LoVo (cell line): ENCODE measurements at places on chromosomes 16 and 17.

- DNase-seq, result peak; percentile 48
These were observed 40.7 kb upstream of the ANKFY1 start for GRCh38 chr17:4304417-4305027.

GRCh38 chr17:63634163-63634562 is 11.9 kb downstream of the MAP3K3 start:
- DNase-seq, result no peak

DNA sequence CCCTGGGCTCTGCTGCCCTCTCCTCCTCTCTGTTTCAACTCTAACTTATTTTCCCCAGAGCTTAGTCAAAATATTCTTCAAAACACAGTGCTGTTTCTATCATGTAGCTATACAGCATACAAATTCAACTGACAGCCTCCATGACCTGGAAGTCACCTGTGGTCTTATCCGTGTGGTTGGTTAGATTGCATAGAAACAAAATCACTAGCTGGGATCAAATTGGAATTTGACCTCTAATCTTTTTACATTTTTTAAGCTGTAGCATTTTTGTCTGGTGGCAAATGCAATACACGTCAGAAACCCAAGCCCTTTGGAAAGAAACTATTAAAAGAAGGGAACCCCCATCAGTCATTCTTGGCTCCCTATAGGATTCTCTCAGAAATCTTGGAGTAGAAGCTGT is 57.3 kb downstream of the ABCC12 start:
- no peak for DNase-seq

GRCh38 chr16:2482708-2483534 is 8.0 kb downstream of the TBC1D24 start:
- DNase-seq, result no peak

DNA sequence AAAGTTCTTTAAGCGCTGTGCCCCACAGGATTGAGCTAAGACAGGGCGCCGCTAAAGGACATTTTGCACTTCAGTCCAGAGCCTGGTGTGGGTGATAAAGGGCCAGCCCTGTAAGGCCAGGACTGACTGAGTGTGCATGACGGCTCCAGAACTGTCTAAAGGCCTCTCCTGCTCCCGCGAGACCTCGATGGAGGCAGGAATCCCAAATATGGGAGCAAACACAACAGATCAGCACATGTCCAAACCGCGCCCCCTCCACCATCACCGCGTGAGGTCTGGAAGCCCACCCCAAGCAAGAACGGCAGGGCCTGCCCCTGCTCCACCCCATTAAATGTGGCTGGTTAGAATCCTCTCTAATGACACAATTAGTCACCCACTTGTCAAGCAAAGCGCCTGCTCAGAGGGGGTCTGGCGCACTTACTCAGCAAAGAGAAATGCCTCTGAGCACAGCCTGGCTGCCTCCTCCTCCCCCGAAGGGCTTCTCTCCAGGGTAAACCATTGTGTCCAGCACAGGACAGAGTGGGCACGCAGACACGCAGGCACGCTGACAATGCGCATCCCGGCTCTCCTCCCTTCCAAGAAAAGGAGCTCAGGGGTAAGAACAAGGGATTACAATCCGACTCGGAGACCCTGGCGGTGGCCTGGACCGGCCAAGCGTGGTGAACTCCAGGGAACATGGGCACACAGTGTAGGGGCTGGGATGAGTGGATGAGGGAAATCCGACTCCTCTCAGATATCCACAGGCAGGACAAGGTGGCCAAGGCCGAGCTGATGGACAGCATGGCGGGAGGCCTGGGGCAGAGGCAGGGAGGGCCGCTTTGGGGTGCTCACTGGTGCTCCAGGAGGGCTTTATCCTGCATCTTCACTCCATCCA is 1.5 kb downstream of the MXRA7 start:
- no peak for DNase-seq

DNA sequence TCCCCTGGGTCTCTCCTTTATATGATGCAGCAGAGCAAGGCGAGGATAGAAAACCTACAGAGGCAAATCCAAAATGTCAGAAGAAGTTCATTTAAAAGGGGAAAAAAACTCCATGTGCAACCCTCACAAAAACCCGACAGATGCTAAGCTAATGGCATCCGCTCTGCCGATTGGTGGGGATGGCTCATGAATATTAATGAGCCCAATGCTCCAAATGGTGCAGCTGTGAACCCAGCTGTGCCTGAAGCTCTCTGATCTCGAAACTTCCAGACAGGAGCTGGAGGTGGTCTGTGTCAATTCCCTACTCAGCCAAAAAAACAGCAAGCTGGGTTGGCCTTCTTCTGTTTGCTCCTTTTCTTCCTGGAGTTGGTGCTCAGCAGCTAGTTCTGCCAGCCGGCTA is 15.5 kb downstream of the SNX11 start:
- DNase-seq, result no peak

DNA sequence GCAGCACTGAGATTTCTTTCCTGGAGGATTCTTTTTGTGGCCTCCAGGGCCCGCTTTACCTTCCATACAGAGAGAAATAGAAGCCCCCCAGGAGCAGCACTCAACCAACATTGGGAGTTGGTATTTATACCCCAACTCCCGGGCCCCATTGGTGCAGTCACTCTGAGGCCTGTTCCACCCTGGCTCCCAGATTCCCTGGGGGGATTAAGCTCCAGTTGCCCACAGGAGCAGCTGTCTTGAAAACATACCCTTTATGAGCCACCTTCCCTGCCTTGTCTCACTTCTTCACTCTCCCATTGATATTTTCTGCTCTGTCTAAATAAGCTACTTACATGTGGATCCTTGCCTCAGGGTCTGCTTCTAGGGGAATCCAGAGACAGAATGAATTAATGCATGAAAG is 167.8 kb downstream of the KATNIP start:
- no peak for DNase-seq

DNA sequence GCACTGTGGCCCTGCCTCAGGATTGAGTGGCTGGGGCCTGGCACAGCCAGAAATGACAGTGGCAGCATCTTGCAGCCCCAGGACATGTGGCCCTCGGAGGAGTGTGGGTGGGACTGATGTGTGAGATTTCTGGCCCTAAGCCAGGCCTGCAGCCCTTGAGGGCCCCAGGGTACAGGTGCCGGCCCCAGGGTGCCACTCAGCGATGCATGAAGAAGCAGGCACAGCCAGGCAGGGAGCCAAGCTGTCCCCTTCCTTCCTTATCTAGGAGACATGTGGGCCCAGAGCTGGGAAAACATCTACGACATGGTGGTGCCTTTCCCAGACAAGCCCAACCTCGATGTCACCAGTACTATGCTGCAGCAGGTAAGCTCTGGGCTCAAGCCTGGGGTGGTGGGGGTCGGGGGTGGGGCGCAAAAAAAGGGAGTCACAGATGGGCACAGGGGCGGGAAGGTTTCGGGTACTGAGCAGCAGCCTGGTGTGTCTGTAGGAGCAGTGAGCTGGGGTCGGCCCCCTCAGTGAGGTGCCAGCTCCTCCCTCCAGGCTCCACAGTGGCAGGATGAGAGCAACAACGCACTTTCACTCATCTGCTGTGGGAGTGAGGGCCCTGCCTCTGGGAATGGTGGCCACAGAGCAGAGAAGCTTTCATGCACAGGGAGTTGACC is 4.1 kb downstream of the ACE start:
- DNase-seq, result no peak

DNA sequence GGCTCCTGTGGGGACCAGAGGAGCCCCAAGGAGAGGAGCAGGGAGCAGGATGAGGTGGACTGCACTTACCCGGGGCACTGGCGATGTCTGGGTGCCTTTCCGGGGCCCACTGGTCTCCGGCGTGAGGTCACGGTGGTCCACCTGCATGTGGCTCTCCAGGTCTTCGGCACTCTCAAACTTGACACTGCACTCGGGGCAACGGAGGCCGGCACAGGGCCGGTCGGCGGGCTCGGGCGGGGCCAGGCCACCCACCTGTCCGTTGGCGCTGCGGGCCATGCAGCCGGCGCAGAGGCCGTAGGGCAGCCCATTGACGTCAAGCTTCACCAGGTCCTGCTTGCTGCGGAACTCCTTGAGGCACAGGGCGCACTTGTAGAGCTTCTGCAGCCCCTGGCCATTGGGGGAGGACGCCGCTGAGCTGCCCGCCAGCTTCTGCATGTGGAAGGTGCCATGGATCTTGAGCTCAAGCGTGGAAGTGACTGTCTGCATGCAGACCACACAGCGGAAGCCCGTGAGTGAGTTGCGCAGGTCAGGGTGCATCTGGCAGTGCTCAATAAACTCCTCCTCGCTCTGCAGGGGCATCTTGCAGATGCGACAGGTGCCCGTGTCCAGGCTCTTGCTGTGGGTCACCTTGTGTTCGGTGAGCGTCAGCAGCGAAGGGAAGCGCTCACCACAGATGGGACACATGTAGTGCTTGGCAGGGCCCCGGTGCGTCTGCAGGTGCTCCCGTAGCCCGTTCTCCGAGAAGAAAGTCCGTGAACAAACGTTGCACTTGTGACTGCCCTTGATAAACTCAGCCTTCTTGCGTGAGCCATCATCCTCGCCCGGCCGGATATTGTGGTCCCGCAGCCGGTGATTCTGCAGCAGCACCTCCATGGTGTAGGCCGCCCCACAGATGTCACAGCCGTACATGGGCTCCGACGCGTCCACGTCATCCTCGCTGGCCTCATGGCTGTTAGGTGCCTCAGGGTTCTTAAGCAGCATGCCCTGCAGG is 220.0 kb downstream of the ZNF423 start:
- no peak for DNase-seq

GRCh38 chr17:82907797-82908542 is 68.1 kb upstream of the ZNF750 start:
- DNase-seq, result no peak

DNA sequence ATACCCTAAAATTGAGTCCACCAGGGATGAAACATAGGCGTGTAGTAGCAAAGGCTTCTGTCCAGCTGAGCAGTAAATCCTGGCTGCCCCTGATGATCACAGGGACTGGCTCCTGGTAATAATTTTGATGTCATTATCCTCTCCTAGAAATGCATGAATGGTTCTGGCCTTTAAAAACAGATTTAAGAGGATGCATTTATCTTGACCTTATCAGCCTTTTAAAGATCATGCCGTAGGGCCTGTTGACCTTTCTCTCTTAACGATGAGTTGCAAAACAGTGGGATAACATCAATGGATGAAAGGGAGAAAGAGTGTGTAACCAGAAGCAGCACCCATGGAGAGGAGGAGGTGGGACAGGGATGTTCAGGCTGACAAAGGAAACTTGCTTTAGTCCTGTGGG is 128.5 kb downstream of the CA10 start:
- no peak for DNase-seq

GRCh38 chr17:12815642-12816141 is 26.4 kb downstream of the ARHGAP44 start:
- DNase-seq, result no peak

- DNase-seq, result peak; percentile 15
These were observed 122.4 kb upstream of the NLRP1 start for GRCh38 chr17:5706577-5707210.

DNA sequence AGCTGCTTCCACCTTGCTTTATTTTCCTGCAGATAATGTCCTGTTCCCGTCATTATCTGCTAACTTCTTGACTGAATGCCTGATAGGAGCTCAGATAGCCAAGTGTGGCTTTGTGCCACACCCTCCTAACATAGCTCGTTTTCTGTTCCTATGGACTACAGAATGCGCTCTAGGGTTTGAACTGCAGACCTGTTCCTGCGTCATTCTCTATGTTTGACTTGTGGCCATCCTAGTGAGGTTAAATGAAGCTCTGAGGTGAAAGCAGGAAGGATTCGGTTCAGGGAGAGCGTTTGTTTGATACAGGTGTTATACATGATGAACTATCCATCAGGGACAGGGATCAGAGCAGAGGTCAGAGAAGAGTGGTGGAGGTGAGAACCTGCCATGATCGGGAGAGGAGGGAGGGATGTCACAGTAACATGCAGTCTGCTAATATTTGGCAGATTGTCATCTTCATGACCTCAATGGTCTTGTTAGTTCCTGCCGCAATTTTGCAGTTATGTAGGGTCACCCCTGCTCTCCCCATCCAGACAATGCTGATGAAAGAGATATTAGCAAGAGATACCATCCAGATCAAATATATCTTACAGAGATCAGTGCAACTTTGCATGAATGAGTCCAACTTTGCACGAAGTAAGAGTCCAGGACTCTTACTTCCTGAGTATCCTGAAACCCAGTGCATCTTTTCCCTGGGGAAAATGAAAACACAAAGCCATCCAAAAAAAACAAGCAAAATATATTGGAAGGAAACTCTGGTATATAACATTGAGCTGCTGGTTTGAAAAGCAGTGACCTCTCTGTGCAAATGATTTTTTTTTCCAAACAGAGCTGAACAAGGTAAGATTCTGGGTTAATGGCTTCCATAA is 32.8 kb downstream of the MPHOSPH6 start:
- no peak for DNase-seq

GRCh38 chr17:2042390-2042847 is 597 bp downstream of the OVCA2 start:
- DNase-seq, result no peak

- DNase-seq, result no peak
These were observed 29.4 kb downstream of the ADAM11 start for GRCh38 chr17:44788139-44788538.

DNA sequence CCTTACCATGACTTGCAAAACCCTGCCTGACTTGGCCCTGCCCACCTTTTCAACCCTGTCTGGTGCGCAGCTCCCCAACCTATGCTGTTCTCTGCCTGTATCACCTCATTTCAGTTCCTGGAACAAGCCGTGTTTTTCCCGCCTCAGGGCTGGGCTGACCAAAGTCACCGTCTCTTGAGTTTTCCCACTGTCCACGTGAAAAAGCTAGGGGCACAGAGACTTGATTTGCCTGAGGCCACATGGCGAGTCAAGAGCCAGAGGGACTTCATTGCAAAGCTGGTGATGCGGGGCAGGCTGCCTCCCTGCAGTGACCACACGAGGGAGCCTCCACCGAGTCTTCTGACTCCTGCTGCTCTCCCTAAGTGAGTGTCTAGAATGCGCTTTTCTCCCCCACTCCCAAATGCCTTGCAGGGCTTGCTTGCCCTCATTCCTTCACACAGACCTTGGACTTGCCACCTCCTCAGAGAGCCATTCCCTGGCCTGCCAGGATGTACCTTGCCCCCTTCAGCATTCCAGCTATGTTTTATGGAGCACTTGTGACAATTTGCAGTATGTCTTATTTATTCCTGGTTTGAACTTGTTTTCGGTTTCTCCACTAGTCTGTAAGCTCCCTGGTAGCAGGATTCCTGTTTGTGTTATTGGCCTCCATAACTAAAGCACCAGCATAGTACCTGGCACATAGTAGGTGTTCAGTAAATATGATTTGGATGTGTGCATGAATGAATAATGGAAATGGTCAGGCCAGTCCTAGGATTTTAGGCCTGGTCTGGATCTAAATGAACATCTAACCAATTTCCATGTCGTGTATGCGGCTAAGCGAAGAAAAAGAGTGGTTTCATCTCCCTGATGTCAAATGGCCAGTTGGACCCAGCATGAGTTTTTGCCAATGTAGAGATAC is 252.3 kb downstream of the SNX29 start:
- DNase-seq, result peak; percentile 65

GRCh38 chr17:74736513-74737298 is at the start of gene RAB37:
RAB37 (plus strand) TSS chr17:74737256; CDS start chr17:74737273, 17 bp downstream.
- DNase-seq, result peak; percentile 70
